AG09319 (cell line): ENCODE measurements at places on chromosomes 7 and 10.

DNA sequence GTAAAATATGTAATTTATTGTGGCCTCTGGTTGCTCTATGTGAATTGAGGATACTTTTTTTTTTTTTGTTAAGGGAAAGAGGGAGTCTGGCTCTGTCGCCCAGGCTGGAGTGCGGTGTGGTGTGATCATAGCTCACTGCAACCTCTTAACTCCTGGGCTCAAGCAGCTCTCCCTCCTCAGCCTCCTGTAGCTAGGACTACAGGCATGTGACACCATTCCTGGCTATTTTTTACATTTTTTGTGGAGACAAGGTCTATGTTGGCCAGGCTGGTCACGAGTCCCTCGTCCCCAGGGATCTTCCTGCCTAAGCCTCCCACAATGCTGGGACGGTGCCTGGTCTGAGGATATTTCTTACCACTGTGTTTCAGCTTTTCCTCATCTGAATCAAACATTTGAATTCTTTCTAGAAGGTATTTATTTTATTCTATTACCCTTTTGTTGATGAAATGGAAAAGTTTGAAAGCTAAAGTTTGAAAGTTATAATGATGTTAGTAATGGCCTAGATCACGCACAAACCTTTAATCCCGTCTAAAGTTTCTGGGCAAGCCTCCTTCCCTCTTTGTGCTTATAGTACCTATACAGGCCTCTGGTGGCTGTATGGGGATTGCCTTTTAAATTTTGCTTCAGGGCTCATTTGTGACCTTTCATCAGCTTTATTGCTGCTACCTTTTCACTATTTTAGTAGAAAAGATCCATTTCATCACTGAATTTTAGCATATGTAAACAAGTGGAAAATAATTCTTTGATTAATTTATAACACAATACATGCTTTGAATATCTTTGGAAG lies 2.0 kb downstream of the IFRD1 start:
- DNase-seq: peak; percentile 7

GRCh38 chr7:105707381-105707780 lies 126.1 kb upstream of the EFCAB10 start:
- no peak for DNase-seq

- no peak for DNase-seq
These were observed 17.2 kb downstream of the AP5Z1 start for GRCh38 chr7:4792537-4793126.

- DNase-seq: no peak
These were observed 63.5 kb downstream of the UBE2H start for GRCh38 chr7:129889133-129889844.

GRCh38 chr7:116984511-116984910 lies 31.2 kb downstream of the ST7 start:
- no peak for DNase-seq

- DNase-seq: peak; percentile 38
These were observed 649.2 kb downstream of the SORCS1 start for GRCh38 chr10:106515206-106515790.

GRCh38 chr7:27101957-27102580 lies 414 bp downstream of the HOXA2 start:
- no peak for DNase-seq

DNA sequence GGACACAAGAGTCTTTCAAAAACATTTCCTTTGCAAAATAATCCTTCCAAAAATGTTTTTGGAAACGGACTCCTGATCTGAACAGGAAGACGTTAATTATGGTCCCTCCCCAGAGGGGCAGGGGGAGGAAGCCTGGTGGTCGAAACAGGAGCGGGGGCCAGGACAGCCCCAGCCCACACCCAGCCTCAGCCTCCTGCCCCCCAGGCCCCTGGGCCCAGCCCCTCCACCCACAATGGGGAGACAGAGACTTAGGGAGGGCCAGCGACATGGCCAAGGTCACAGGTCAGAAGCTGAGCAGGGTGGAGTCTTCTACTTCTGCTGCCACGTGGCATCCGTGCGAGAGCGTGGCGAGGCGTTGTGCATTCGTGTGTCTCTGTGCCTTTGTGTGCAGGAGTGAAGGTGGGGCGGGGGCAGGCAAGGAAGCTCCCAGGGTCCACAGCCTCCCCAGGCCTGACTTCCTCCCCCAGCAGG lies 14.0 kb upstream of the GRIFIN start:
- no peak for DNase-seq

DNA sequence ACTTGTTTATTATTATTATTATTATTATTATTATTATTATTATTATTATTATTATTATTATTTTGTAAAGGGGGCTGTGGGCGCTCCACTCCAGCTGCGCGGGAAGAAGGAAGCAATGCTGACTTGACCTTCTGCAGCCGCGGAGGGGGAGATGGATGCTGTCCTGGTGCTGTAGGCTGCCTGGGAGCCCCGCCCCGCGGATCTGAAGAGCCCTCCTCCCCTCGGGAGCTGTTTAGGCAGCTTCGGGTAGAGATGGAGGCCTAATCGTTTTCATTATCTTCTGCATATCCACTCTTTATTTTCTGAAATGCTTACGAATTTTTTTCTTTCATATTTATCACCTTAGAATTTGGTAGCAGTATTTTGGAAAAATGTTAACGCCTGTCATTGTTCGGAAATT lies 101.2 kb upstream of the KLF6 start:
- DNase-seq: no peak

DNA sequence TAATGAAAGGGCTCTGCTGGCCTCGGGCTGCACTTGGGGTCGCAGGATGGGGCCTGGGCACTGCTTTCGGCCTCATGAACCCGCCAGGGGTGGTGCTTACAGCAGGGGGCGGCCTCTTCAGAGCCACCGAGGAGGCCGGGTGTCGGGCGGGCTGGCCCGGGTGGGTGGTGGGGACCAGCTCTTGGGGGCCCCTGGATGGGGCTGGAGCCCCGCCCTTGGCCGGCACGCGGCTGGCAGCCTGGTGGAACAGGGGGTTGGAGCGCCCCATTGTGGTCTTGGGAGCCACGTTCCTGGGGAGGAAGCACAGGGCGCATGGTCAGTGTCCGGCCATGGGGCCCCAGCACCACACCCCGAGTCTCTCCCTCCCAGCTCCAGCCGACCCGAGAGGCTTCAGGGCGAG lies 8.8 kb downstream of the ADAM8 start:
- DNase-seq: no peak

- DNase-seq: peak; percentile 28
These were observed 101.8 kb upstream of the MKLN1 start for GRCh38 chr7:131225619-131226513.

DNA sequence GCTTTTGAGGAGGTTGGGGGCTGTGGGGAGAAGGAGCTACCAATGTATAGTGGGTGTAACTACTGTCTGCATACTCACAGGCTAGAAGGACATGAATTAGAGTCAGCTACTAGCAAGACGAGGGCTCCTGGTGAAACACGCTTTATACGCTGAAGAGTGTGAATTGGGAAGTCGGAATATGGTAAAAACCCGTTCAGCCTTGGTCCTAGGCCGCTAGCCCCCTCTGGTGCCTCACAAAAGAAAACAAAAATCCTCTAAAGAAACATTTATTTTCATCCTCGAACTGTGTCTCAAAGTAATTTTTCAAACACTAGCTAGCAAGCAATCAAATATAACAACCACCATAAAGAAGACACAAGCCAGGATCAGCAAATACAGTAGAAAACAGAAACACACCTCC lies 338.1 kb upstream of the SEMA3C start:
- DNase-seq: no peak

DNA sequence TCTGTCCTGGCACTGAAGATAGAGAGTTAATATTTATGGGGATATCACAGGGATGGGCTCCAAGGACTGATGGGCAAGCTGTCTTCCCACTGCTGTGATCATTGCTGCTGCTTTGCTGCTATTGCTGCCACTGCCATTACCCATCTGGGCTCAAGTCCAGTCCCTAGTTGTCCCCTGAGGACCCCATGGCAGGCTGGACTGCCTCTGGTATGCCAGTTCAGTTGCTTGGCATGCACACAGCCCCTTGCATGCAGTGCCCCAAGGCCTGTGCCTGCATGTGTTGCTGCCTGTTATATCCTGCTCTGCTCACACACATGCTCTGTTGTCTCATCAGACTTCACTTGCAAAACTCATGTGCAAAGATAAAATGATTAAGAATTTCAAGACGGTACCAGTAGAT lies 109.5 kb downstream of the ADRA2A start:
- DNase-seq: no peak

GRCh38 chr10:86792461-86793167 lies 36.2 kb downstream of the BMPR1A start:
- no peak for DNase-seq

DNA sequence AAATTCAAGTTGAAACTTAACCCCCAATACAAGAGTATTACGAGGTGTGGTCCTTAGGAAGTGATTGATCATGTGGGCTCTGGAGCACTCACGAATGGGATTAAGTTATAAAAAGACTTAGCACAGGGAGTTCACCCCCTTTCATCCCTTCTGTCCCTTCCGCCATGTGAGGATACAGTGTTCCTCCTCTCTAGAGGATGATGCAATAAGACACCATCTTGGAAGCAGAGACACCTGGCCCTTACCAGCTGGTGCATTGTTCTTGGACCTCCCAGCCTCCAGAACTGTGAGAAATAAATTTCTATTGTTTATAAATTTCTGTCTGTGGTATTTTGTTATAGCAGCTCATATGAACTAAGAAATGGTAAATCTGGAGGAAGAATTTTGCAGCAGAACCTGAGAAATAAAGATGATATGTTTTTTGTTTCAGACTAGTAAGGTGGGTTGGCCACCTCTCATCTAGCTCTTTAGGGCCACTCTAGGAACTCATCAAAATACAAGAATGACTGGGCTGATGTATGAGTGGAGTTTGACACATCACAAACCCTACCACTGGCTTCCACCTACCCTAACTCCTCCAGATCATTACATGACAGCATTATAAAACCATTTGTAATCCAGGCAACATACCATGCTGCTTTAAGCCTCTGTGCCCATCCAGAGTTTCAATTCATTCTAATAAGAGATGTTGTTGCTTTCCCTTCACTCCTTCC lies 22.4 kb downstream of the SLC26A5 start:
- DNase-seq: no peak

DNA sequence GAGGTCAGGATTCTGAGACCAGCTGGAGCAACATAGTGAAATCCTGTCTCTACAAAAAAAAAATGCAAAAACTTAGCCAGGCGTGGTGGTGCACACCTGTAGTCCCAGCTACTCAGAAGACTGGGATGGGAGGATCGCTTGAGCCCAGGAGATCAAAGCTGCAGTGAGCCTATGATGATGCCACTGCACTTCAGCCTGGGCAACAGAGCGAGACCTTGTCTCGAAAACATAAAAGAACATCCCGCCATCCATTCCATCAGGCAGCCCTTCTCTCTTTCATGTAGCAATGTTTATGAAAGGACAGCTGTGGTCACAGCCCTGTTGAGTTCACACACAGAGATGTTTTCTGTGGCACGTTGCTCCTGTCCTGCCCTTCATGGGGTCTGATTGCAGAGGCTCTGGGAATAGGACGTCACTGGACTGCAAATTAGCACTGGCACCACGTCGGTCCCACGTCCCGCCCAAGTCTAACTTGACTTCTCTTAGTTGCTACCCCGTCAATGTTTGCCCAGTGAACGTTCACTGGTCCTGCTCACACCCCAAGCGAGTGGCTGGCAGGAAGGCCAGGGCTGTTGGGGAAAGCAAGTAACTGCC lies 64.5 kb upstream of the MYL10 start:
- DNase-seq: no peak

DNA sequence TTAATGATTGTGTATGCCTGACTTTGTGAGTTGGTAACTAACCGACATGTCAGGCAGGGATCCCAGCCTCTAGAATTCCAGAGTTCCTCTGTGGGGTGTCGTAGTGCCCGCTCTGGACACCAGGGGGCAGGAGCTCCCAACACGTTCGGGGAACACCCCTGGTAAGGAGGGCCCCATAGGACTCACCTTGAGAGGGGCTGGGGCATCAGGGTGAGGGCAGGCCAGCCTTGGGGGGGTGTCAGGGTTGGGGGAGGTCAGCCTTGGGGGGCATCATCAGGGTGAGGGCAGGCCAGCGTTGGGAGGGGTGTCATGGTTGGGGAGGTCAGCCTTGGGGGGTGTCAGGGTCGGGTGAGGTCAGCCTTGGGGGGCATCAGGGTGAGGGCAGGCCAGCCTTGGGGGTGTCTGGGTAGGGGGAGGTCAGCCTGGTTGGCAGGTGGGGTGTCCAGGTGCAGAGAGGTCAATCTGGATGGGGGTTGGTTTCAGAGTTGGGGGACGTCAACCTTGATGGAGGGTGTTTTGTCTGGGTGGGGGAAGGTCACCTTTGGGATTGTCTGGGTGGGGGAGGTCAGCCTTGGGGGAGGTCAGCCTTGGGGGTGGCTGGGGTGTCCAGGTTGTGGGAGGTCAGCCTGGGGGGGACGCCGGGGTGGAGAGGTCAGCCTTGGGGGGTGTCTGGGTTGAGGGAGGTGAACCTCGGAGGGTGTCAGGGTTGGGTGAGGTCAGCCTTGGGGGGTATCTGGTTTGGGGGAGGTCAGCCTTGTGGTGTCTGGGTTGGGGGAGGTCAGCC lies 45.6 kb upstream of the SUN1 start:
- DNase-seq: peak; percentile 22

- DNase-seq: no peak
These were observed 199.8 kb downstream of the MAD1L1 start for GRCh38 chr7:2032876-2033407.

DNA sequence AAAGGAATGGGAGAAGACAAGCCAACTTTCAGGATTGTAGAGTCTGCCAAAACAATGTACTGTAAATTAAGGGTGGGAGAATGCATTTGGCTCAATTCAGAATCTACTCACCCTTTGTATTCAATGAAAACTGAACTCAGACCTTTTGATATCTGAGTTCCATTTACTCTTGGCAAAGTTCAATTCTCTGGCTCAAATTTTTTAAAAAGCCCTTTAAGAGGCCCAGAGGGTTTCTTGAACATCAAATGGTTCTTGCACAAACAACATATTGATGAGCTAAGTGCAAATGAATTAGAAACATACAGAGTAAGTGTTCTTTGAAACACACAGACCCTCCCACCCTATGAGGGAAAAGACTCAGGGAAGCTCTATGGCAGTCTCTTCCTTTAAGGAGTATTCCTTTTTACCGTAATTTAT lies 5.2 kb upstream of the XPNPEP1 start:
- DNase-seq: no peak

GRCh38 chr7:129468087-129468486 lies 33.9 kb downstream of the STRIP2 start:
- DNase-seq: peak; percentile 10

DNA sequence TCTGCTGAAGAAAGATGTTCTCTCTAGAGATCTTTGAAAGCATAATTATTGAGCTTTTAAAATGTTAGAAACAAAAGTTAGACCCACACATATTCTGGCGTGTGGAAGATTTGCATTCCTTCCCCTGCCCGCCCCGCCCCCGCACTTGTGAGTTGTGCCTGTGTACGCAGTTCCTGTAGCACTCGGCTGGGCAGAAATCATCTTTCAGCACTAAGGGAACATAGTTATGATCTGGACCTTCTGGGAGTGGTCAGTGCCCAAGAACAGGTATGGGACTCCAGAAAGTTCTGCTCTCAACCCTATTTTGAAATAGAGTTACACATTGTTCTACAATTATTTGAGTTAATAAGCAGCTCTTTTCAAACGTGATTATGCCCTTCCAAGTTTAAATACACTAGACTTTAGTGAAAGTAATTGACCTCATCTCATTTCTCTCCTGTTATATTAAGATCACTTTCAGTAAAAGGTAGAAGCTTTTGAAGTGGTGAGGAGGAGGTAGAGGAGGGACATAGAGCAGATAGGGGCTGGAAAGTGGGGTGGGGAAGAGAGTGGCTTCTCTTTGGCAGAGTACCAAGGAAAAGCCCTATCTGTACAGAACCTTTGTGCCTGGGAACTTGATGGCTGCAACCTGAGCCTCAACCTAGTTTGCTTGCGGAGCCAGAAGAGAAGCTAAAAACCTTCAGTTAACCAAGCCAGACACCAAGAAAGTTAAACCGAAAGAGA lies 5.7 kb downstream of the BLVRA start:
- DNase-seq: no peak

- no peak for DNase-seq
These were observed 778.0 kb downstream of the MAGI2 start for GRCh38 chr7:78675511-78675910.
